ENCODE measurements at places on chromosomes 2 and 18.
A peak's percentile ranks its signal among the peaks of the same experiment; 100 is the strongest.

GRCh38 chr18:3329471-3329870, 67.5 kb downstream of the MYL12B start:
- no peak for DNase-seq

GRCh38 chr18:57089702-57090101, 57.2 kb upstream of the BOD1L2 start:
- DNase-seq: no peak

DNA sequence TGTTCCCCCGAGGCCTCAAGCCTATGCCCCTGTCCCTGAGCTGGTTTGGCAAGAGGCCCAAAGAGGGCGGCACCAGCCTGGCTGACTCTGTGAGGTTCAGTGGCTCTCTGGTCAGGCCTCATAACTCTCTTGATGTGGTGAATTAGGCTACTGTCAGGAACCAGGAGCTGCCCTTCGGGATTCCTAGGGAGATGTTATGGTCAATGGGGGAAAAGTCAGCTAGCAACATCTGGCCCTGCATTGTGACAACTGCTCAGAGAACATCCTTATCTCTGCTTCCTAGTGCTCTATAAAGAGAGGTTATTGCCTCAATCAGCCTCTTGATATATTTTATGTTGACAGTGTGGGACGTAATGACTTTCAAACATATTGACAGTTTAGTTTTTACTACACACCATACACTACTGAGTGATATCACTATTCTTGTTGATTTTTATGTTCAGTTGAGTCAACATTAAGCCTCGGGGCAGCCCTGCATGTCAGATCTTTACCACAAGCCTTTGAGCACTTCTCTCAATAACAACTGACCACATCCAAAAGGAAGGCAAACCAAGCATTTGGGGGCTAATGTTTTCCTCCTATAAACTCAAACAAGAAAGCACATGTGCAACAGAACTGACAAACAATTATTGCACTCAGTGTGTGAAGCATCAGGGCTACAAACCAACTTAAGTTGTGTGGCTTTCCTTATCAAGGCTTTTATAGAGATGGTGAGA, 448.3 kb upstream of the SLC14A2 start:
- DNase-seq: no peak

DNA sequence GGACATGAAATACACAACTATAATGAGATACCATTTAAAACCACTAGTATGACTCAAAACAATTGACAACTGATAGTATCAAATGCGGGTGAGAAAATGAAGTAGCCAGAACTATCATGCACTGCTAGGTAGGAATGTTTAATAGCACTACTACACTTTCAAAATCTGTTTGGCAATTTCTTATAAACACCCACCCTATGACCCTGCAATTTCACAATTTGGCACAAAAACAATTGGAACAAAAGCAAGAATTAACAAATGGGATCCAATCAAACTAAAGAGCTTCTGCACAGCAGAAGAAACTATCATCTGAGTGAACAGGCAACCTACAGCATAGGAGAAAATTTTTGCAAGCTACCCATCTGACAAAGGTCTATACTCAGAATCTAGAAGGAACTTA, 431.2 kb upstream of the GYPC start:
- no peak for DNase-seq

DNA sequence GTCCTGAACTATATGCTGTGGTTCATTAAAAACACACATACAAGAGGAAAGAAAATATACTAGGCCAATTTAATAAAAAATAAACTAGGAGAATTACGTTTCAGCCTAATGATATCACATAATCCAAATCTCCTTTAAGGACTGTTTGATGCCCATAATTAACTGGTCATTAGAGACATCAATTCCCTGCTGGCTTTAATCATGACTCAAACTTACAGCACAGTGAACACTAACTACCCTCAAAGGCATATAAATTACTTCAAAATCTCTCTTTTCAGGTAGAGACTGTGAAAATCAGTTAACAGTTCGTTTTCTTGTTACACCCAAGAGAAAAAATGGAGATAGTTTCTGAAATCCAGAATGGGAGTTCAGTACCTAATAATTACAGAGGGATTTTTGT, 567.4 kb downstream of the CBLN2 start:
- no peak for DNase-seq

DNA sequence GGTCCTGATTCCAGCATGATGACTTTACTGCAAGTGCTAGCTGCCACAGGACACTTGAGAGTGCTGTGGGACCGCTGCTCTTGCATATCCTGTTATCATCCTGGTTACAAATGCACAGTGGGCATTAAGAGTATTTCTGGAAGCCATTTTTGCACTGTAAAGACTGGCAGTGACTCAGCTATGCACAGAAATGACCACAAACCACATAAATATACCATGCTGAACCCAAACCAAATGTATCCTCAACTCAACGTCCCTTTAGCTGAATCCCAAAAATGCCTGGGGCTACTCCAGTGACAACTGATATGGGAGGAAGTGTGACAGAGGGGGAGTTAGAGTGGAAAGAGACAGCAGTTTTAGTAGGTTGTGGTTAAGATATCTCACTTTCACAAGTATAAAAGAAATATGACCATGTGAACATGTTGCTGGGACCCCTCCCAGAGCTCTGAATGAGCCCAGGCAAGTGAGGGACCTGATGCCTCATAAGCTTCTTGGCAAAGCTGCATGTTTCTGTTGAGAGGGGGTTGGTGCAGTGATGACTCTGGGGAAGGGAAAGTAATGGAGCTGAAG, 37.3 kb downstream of the RHBDD1 start:
- no peak for DNase-seq

DNA sequence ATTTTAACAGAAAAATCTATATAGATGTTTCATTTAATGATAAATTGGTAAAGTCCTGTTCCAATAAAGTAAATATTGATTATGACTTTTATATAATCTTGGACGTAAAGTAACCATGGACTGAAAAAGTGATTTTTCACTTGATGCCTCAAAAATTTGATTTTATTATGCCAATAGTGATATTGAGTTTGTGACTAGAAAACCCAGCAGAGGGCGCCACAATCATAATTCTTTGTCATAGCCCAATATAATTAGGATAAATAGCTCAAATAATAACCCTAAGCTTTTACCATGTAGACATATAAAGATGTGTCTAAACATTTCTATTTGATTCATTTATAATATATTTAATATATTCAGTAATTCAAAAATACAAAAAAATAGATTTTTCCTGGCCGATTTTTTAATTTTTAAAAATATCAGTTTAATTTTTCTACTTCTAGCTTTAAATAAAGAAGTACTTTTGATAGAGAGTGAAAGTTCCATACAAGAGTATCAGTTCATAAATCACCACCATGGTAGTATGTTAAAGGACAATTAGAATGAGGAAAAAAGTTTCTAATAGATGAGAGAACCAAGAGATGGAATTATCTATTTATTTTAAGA, 30.7 kb downstream of the CAMKMT start:
- DNase-seq: peak; percentile 18

- DNase-seq: no peak
These were observed 1008.9 kb upstream of the CDH2 start for GRCh38 chr18:29185801-29186200.

DNA sequence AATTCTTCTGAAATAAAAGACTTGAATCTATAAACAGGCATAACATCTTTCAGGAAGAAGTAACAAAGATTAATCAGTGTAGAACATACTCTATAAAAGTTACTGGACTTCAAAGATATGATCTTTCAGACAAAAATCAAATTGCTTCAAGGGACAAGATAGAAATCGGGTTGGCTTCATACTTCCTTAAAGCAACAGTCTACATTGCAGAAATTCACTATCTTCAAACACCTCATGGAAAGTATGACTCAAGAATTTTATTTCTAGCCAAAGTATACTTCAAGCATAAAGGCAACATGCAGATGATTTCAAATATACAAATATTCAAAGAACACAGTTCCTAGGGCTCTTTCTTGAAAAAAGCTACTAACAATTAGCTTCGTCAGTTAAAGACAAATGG, 240.7 kb downstream of the SRBD1 start:
- no peak for DNase-seq

GRCh38 chr2:32235315-32235714, 29.4 kb downstream of the NLRC4 start:
- no peak for DNase-seq

GRCh38 chr2:153940511-153940910, 68.8 kb downstream of the GALNT13 start:
- DNase-seq: no peak

DNA sequence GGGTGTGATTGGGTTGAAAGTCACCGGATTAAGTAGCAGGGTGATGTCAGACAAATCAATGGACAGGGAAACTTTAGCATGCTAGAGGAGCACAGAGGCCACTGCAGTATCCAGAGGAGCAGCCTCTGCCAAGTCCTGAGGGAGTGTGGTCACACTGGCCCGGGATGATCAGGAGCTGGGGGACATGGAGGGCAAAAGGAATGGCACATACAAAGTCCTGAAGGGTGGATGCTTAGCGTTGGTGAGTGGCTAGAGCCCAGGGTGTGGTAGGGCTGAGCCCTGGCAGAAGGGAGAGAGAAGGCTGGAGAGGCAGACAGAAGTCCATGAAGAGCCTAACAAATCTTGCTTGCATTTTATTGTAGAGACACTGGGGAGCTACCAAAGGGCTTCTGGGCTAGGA, 58.9 kb downstream of the RHBDD1 start:
- no peak for DNase-seq

DNA sequence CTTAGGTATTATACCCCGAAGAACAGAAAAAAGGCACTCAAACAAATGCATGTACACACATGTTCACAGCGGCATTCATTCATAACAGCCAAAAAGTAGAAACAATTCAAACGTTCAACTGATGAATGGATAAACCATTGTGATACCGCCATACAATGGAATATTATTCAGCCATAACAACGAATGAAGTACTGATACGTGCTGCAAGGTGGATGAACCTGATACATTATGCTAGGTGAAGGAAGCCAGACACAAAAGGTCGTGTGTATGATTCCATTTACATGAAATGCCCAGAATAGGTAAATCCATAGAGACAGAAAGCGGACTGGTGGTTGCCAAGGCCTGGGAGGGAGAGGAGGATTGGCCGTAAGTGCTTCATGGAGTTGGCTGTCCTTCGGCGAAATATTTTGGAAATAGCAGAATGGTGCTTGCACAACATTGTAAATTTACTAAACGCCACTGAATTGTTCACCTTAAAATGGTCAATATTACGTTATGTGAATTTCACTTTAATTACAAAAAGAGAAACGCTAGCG, 750 bp upstream of the RMP24 start:
- DNase-seq: no peak

DNA sequence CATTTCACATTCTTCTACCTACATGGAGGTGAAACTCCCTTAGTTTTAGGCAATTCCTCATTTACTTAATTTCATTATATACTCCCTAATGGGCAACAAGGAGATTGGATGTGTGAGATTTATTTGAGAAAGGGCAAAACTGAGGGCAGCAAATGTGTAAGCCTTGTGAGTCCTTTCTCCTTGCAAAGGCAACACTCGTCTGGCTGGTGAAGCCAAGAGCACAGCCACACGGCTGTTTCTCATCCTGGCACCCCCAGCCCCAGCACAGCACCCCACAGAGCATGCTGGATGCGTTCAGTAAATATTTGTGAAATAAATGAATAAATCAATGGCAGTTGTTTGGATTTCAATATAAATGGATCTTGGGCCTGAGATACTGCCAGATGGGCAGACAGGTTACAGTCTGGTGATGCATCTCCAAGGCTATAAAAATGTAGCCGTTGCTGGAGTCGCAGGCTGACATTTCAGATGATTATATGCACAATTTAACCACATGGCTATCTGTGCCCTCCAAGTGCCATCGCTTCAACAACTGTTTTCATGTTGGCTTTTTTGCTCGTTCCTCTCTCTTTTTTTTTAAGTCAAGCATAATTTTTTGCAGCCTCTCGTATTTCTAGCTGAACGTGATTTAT, 154.1 kb upstream of the REV1 start:
- DNase-seq: no peak

DNA sequence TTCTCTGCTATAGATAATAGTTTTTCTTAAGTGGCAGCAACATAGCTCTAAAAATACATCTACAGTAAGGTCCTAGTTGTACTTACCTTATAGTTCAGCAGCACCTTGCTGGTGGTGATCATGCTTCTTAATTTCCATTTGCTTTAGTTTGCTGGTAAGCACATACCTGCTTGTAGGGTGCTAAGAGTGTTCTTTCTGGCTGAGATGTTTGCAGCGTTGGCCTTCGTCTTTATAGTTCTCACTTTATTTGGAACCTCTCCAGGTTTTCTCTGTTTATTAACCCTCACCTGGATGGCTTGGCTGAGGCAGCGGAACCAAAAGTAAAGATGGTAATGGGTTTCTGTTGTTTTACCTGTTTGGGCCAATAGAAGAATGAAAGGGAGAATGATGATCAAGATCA, 123.6 kb upstream of the EFEMP1 start:
- no peak for DNase-seq

DNA sequence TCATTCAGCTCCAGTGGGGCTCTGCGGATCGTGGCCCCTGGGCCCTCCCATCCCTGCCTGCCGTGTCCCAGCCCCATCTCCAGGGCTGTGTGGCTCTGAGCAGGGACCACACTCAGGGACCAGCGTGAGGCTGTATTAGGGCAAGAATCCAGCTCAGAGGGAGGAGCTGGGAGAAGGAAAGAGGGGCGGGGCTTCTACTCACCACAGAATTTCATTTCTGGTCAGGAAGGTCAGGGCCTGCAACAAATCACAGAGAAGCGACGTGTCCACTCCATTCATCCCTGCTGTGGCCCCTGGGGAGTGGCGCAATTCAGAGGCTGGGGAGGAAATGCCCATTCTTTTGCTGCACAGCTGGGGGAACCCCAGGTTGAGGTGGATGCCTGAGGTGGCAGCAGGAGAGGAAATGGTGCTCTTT, 828 bp downstream of the CIB4 start:
- no peak for DNase-seq

GRCh38 chr2:104880076-104880475, 26.2 kb downstream of the POU3F3 start:
- DNase-seq: no peak

GRCh38 chr2:160583146-160583535, 89.5 kb upstream of the RBMS1 start:
- DNase-seq: no peak

DNA sequence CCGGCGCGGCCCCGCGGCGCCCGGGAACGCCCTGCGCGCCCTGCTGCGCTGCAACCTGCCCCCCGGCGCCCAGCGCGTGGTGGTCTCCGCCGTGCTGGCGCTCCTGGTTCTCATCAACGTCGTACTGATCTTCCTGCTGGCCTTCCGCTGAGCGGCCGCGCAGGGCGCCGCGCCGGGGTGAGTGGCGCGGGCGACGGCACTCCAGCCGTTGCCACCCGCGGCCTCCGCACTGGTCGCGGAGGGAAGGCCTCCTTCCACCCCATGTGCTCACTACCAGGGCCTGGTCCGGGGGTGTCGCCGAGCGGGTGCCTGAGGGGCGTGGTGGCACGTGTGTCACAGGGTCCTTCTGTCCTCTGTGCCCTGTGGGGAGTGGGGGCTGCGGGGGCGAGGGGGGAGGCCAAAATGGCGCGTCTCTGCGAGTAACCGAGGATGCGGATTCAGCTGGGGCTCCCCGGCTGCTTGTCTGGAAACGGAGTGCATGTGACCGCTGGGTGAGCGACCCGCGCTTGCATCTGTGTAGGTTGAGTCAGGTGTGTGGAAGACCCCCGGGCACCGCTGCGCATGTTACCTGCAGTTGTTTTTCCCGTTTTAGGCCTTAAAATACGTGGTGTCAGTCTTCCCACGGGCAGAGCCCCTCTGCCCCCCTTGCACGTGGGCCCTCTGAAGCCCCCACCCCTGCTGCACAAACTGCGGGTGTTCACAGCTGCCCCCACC, 58.0 kb downstream of the FAM168B start:
- no peak for DNase-seq

All from naive B cell (primary cell).